Central memory CD4-positive, alpha-beta T cell (primary cell): ENCODE measurements at places on chromosomes 2 and 18.

DNA sequence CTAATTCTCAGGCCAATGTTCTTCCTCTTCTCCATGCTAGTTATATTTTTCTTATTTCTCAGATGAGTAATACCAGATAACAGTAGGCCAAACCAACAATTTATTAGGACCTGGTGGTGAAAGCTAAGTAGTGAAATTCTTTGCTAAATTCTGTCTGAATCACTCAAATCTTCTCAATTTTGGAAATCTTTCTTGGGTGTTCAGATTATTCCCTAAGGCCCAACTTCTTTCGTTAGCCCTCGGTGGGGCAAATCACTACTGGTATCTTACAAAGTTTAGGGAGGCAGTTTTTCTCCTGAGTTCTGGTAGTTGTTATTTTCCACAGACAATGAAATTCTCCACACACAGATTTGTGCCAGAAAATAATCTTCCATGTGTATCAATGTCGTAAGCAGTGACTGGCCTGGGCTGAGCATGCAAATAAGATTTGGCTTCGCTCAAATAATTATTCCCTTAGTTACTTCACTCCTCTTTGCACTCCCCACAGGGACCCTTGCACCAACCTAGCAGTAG, 443.5 kb upstream of the SLC14A2 start:
- no peak for DNase-seq

GRCh38 chr2:37665604-37666362, 5.7 kb downstream of the CDC42EP3 start:
- no peak for DNase-seq

- no peak for DNase-seq
These were observed 73.5 kb downstream of the PHLPP1 start for GRCh38 chr18:62788876-62789275.

DNA sequence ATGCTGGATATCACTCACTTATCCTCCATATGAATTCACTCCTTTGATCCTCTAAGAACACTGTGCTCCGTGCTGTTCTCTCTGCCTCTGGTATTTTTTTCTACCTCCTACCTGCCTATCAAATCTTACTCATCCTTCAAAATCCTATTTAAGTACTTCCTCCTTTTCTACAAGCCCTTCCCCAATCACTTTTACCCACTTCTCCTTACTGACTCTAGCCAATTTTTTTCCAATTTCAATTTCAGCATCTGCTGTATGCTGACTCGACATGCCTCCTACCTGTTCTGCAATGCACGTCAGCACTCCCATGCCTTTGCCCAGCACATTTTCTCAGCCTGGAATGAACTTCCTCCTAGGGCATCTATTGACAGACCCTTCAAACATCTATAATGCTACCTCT, 37.3 kb upstream of the LNPK start:
- DNase-seq: no peak

DNA sequence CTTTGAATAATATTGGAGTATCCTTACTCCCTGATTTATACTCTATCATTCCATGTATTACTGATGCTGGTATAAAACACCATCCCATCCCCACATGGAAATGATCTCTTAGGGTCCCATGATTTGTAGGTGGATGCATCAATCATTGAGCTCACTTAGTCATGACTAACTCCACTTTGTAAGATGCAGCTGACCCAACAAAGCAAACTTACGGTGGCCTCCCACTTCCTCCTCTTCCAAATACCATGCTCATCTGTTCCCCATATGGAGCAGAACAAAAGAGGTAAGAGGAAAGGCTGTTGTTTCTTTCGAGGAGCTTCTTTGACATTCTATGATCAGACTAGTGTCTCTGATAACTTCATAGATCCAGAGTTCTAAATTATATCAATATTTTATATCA, 640.2 kb upstream of the SLC39A10 start:
- no peak for DNase-seq

- no peak for DNase-seq
These were observed 5.7 kb downstream of the OTX1 start for GRCh38 chr2:63056107-63057050.

- no peak for DNase-seq
These were observed 129.5 kb downstream of the PAX3 start for GRCh38 chr2:222169346-222169745.

- no peak for DNase-seq
These were observed 2.9 kb upstream of the DGKD start for GRCh38 chr2:233351423-233351822.

GRCh38 chr2:96531872-96532505, 4.6 kb upstream of the ARID5A start:
- DNase-seq: peak; percentile 85

GRCh38 chr2:207265869-207266268, 100.1 kb upstream of the KLF7 start:
- no peak for DNase-seq

DNA sequence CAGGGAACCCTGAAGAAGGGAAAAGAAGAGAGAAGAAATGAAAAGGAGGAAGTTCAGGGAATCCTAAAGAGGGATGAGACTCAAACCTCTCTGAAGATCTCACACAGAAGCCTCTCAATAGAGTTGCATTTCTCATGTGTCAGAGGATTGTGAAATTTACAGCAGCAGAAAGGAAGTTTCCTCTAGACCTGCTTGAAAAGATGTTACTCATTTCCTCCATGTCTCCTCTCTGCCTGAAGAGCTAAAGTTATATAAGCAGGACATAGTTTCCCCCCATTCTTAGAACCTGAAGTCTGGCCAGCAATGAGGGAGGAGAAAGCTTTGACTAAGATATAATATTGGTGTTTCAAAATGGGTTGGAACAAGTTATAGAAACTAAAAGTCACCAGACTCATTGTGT, 1155.6 kb downstream of the LRP1B start:
- DNase-seq: no peak

- DNase-seq: no peak
These were observed 351.7 kb upstream of the DCC start for GRCh38 chr18:51988277-51988676.

- DNase-seq: no peak
These were observed 141.1 kb downstream of the CCBE1 start for GRCh38 chr18:59555995-59556659.

- DNase-seq: peak; percentile 19
These were observed 158.4 kb downstream of the SETBP1 start for GRCh38 chr18:44838971-44839666.

DNA sequence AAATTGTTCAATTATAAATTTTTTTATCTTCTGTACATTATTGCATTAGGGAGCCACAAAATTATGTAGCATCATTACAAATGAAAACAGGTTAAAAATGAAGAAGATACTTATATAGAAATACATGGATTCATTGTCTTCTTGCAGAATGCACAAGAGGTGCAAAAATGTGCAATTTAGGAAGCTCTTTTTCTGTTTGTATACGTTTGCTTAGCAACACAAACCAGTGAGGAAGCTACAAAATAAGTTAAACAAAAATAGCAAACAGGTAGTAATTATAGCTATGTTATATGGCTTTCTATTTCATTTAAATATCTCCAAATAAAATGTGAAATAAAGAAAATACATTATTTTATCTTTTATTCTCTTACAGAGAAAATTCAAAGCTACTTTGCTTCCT, 177.6 kb upstream of the SESTD1 start:
- DNase-seq: no peak

DNA sequence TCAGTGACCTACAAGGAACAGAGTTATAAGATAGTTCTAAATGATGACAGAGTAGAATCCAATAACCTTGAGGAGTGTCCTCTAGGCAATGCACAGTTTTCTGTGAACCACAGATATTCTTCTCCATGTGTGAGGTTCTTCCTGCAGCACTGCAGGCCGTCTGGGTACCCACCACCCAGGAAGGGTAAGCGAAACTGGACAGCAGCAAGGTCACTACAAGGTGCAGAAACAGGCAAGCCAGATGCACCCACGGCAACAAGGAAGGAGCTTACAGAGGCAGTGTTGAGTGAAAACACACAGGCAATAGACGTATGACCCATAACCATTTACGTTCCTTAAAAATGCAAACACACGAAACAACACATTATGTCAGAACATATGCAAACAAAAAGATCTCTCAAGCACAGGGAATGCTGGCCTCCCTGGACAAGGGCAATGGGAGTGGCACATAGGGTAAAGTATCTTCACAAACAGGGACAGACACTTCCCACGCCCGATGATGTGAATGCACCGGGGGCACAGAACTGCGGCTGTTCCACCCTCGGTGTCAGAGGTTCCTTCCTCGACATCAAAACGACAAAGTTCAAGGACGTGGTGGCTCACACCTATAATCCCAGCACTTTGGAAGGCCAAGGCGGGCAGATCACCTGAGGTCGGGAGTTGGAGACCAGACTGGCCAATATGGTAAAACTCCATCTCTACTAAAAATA, 84.1 kb downstream of the NDUFA10 start:
- no peak for DNase-seq

GRCh38 chr2:168729455-168729854, 73.0 kb upstream of the NOSTRIN start:
- no peak for DNase-seq

DNA sequence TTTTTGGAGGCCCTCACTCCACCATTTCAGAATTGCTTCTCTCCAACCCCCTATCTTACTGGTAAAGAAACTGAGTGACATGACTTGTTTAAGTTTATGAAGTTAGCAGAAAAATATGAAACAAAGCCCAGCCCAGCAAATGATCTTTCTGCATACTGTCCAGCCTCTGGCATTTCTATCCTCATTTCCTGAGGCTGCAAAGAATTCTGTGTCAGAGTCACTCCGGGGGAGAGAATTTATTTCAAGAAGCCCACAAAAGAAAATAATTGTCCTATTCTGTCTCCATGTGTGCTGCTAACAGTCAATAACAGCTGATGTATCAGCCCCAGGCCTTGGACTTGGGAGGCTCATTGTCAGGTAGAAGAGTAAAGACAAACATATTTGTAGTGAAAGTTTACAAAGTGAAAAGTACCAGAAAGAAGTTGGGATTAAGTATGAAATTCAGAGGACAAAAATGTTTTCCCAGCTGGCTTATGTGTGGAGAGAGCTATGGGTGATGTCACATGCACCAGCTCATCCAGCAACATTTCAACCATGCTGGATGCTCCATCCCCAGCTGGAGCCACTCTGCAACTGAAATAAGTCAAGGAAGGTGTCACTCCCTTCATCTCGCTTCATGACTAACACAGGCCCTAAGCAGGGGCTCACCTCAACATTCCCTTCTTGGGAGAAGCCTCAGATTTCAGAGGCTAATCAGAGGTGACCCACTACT, 42.3 kb downstream of the TRABD2A start:
- no peak for DNase-seq

DNA sequence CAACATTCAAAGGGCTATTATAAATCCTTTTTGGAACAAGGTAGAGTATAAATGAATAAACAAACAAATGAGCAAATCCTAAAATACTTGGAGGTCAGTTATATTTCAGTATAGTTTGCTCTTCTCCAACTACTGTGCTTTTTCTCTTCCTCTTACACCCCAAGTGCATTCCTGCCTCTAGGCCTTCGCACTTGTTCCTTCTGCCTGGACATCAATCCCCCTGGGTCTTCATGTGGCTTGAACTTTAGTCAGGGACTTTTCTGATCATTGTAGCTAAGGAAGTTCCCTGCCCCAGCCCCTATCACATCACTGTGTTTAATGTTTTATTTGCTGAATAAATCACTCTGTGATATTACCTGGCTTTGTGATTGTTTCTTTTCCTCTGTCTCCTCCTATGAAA, 418.2 kb upstream of the HNRNPA3 start:
- no peak for DNase-seq

GRCh38 chr2:76009484-76009883, 298.8 kb upstream of the GCFC2 start:
- DNase-seq: no peak

DNA sequence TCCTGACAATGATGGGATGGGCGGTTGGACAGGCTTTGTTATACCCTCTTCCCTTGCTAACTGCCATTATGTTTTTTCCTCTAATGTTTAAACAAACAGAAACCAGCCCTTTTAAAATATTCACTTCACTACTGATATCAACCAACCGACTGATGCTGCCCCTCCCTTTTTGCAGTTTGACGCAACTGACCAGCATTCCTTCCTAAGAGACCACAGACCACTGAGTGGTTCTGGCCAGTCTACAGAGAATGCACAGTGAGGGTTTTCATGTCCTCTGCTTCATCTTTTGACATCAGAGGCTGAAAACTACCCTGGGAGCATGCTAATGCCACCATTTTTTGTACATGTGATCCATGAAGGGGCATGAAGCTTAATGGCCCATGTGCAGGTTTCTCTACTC, 85.3 kb downstream of the CYP26B1 start:
- DNase-seq: no peak

GRCh38 chr2:11160731-11161455, 5.6 kb downstream of the SLC66A3 start:
- peak; percentile 18 for DNase-seq

DNA sequence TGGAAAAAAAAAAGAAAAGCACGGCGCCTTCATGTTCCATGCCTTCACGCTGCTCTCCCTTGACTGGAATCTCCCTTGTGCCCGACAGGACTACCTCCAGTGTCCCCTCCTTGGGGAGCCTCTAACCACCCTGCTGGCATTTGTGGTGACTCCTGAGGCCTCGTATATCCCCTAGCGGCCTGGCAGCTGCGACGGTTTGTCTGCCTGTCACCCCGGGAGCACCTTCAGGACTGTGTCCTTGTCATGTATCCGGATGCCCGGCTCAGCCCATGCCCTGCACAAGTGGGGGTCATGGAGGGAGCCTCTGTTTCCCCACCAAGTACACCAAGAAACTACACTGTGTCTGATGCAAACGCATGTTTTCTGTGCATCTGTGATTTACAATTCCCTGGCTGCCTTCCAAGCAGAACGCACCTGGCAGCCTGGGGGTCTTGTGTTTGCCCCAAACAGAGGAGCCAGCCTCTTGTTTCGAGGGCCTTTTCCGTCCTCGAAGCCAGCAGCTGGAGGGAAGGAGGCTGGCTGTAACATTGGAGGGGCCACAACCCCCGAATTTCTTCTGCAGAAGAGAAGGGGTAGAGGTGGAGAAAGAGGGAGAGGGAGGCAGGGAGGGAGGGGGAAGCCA, 18.9 kb downstream of the TWIST2 start:
- no peak for DNase-seq

DNA sequence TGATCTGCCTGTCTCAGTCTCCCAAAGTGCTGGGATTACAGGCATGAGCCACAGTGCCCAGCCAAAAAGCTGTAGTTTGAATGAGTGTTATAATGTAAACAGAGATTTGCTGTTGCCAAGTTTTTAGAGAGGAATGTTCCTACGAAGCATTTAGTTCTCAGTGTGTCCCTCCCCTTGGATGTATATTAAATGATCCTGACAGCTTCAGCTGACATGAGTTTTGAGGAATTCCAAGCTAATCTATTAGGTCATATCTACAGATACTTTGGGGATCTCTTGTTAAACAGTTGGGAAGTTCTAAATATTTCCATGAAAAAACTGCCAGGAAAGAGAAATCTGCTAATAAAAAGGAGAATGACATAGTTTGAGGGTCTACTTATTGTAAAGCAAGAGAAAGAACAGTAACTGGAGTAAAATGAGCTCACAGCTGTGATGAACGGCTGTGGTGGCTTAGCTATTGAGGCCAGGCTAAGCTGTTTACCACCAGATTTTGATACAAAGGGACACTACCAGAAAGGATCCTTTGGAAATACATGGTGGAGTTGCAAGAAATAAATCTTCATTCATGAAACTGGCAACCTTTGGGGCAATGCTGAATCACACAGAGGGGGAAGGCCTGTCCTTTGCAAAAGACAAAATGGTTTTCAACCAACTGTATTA, 2.6 kb upstream of the STON1 start:
- DNase-seq: no peak

- no peak for DNase-seq
These were observed 21.6 kb upstream of the AGFG1 start for GRCh38 chr2:227450311-227450841.
